OCI-M1 (cell line): ENCODE measurements at places on chromosomes 13 and 19.
A peak's percentile ranks its signal among the peaks of the same experiment; 100 is the strongest.

- DNase-seq, result no peak
Measured at GRCh38 chr19:7858109-7858770, 15.9 kb downstream of the PRR36 start.

DNA sequence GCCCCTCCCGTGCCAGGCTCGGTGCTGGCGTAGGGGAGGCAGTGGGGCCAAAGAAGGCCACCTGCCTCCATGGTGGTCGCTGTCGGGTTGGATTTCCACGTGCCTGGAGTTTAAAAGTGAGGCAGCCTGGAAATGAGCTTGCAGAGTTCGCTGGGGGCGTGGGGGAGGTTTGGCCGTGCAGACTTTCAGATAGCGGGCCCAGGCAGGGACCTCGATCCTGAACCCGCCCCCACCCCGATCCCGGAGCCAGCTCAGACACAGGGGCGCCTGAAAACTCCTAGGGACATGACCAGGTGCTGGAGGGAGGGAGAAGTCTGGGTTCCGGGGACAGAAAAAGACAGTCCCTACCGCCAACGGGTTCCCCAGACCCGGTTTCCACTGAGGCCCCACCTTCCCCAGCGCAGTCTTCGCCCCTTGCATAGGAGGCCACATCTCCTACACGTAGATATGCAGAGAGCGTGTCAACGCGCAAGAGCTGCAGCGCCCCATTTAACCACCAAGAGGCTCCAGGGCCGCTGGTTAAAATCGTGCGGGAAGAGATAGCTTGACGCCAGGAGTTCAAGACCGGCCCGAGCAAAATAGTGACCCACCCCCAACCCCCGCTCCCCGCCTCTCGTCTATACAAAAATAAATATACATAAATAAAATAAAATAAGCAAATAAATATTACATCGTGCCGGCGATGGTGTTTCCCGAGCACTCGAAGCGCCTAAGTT lies 8.5 kb downstream of the CCDC8 start:
- DNase-seq, result no peak

DNA sequence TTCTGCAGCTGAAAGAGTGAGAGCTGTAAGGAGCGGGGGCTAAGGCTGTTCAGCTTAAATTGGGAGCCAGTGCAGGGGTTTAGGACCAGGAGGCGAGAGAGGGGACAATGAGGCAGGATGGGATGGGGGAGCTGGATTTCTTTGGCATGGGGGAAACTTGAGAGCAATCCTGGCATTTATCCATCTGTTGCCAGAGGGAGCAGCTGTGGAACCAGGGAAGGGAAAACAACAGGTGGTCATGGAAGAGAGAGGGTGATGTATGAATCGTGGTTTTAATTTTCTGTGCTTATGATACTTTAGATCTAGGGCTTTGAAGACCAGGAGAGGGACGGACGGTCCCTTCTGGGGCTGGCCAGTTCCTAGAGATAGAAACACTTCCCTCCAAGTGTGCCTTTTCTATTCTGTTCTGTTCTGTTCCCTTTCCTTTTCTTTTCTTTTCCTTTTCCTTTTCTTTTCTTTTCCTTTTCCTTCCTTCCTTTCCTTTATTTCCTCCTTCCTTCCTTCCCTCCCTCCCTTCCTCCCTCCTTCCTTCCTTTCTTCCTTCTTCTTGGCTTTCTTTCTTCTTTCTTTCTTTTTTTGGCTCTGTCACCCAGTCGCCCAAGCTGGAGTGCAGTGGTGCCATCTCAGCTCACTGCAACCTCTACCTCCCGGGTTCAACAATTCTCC lies 16.0 kb upstream of the CCL25 start:
- DNase-seq, result no peak

GRCh38 chr13:111384441-111385182 lies 64.2 kb downstream of the TEX29 start:
- peak; percentile 73 for DNase-seq

DNA sequence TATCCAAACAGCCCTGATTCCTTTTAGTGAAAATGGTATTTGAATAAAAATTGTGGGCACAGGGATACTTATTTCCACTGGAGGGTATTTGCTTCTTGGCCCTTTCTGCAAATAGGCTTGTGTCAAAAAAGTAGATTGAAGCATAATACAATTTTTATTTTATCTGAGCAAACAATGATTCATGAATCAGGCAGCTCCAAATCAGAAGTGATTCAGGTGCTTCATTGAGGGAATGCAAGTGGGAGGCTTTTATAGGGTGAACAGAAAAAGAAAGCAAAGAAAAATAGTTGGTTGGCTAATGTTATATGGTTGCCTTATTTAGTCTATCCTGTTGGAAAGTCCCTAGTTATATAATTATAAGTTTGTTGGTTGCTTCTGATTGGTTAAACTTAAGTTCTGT lies 117.9 kb downstream of the ITGBL1 start:
- no peak for DNase-seq

DNA sequence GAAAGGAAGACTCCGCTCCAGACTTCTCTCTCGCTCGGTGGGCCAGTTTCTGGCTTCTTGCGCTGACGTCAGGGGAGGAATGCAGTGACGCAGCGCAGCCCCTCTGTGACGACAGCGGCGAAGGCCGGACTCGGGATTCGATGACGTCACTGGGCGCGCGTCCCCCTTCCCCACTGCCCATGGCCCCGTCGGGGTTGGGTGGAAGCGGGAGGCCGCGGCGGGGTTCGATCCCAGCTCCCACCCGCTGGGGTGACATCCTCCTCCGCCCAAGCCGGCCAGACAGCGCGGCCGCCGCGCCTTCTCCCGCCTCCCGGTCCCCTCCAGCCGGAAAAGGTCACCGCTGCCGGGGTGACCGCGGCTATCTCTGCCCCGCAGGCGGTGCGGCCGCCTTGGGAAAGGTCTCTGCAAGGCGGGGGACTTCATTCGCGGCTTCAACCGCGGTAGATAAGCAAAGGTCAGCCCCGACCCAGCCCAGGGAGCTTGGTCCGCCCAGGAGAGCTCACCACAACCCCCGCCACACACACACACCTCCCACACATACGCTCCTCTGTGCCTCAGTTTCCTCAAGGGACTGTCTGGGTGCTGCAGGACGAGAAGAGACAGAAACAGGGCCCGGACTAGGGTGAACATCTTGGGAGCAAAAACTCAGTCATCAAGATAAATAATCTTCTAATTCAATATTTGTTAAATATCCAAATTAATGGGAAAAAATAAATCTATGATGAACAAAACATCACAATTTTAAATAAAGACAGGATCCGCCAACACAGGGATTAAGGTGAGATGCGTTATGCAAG lies 844 bp upstream of the RFX1 start:
- peak; percentile 100 for DNase-seq

GRCh38 chr13:69487576-69487975 lies 620.0 kb upstream of the ATXN8OS start:
- no peak for DNase-seq

DNA sequence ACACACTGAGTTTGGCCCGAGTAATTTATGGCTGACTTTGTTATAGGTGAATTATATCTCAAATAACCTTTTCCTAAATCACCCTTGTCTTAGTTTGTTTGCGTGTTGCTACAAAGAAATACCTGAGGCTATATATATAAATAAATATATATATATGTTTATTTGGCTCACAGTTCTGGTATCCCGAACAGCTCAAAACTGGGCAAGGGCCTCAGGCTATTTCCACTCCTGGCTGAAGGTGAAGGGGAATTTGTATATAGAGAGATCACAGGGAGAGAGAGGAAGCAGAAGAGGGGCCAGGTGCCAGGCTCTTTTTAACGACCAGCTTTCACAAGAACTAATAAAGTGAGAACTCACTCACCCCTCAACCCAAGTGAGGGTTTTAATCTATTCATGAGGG lies 159.9 kb upstream of the STARD13 start:
- DNase-seq, result no peak

DNA sequence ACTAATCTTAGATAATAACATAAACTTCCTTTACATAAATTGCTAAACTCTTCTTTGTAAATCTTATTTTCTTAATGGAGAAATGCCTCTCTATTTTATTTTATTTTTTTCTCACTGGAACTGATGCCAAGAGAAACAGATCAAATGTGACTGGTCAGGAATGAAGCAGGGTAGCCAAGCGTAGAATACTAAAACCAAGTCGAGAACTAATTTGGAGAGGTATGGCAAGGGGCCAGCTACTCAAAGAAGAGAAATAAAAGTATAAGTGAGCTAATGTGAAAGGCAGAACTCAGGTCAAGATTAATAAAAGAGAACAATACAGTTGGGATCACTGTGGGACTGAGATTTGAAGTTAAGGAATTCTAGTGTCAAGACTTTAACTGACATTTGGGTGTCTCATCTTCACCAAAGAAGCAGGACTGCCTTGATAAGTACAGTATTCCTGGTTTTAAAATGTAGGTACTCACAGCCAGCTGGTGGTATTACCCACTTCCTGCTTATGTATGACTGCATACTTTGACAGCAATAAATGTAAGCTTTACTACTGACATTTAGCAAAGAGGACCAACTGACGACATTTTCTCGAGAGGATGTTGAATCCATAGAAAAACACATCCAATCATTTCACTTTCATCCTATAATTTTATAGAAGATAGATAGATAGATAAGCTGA lies 1192.2 kb downstream of the EFNB2 start:
- no peak for DNase-seq

DNA sequence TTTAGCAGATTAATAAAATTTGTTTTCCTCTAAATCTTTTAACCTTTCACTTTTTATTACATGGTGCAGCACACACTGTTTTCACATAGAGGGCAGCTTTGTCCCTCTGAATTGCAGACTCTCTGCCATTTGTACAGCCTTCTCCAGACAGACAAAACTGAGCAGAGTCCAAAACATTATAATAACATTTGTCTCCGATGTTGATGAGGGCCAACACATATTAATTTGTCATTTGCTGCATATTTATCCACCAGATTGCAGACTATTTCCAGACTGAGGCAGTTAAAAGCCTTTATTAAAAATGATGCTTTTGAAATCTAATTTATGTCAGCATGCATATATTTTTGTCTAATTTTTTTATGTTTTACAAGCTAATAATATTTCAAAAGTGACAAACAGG lies 1251.9 kb upstream of the SLC10A2 start:
- DNase-seq, result peak; percentile 42

DNA sequence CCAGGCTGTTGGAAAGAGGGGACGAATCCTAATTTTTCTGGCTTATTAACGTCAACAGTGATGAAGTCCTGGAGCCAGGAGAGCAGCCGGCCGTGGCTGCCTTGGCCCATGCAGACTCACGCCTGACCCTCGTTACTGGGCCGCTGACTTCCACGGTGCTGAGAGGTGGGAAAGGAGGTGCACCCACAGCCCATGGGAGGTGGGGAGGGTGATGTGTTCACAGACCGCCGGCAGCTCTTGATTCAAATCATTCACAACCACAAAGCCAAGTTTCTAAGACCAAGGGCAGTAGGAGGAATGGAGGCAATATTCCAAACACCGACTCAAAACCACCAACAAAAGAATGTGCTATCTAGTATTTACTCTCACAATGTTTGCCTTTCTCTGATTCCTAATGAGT lies 24.3 kb downstream of the COL4A2 start:
- DNase-seq, result no peak

- no peak for DNase-seq
Measured at GRCh38 chr19:4174213-4174894, 8.0 kb downstream of the SIRT6 start.

GRCh38 chr19:28960986-28961705 lies 251.8 kb downstream of the UQCRFS1 start:
- DNase-seq, result no peak

DNA sequence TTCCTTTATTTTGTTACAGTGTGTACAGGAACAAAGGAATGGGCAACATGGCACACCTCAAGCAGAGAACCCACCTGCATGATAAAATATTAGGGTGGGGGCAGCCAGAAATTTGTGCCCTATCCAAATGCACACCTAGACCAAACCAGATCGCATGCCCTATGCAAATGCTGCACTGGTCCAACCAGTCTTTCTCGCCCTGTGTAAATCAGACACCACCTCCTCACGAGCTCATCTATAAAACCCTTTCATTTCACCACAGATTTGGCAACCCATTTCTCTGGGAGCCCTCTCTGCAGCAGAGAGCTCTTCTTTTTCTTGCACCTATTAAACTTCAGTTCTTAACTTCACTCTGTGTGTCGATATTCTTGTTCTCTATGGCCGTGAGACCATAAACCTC lies 1559.2 kb downstream of the SLITRK1 start:
- DNase-seq, result no peak

GRCh38 chr13:48505597-48506091 lies 27.2 kb downstream of the RCBTB2 start:
- DNase-seq, result peak; percentile 36

DNA sequence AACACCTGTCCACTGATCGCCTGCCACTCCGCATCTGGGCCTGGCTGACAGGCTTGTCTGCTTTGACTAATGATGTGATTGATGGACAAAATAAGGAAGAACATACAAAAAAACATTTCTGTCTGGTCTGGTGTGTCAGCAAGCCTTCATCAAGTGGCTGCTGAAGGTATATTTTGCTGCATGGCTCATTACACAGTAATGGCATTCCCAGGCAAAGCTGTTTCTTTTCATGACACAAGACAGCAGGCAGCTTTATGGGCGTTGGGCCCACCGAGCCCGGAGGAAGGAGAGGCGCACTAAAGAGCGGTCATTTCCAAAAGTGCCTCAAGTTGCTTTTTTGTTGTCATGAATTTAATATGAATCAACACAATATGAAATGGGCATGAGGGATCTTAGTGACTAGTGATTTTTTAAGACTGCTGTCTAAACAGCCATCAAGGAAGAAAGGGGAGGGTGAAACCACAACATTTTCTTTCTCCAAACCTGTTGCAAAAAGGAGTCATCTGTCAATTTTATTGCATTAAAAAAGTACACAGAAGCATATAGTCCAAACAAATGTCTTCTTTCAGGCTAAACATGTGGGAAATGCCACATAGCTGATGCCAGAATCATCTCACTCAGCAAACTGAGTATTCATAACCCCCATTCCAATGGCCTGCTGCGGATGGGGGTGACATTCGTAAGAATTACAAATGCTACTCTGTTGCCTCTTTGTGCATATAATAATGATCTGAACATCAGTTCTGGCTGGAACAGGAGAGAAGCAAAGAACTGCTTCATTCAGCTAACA lies 476.6 kb downstream of the ZNF536 start:
- DNase-seq, result no peak

- no peak for DNase-seq
Measured at GRCh38 chr13:33940898-33941297, 122.9 kb downstream of the RFC3 start.

GRCh38 chr19:35330475-35330874 lies 1.5 kb downstream of the CD22 start:
- DNase-seq, result peak; percentile 5

- no peak for DNase-seq
Measured at GRCh38 chr13:20231839-20232555, at the start of gene GJB6. Gene GJB6, minus strand, starts transcription at chr13:20232319. Its CDS starts 8,839 bp downstream, at chr13:20223480.

- DNase-seq, result no peak
Measured at GRCh38 chr13:26225896-26226617, 3.9 kb upstream of the RNF6 start.

GRCh38 chr19:8511573-8512101 lies 2.3 kb downstream of the ZNF414 start:
- no peak for DNase-seq
